ENCODE measurements at places on chromosomes 11 and 22. TPM values are rescaled to one million over a fixed set of nuclear protein-coding genes. Genes with fewer than 3 reads are reported as not detected.

MMP8 gene
- under 0.01 TPM for total RNA-seq

MAPK8IP1 gene
- 9.7 TPM for total RNA-seq

HBG2 gene
- total RNA-seq = not detected

SPON1 gene
- total RNA-seq = 0.72 TPM

SYVN1 gene
- 10.3 TPM for total RNA-seq

PGA5 gene
- total RNA-seq = not detected

- no peaks in the 10 kb centered on the region for H3K36me3 ChIP-seq
- no peaks in the 10 kb centered on the region for H3K4me1 ChIP-seq
- no peak overlapping the region for H3K4me3 ChIP-seq
- no peaks in the 10 kb centered on the region for H3K27me3 ChIP-seq
- DNase-seq = no peak
Observed at GRCh38 chr11:2846470-2846869, 39.1 kb downstream of the CDKN1C start.

GRCh38 chr22:43365715-43366440 lies 22.7 kb upstream of the SCUBE1 start:
- no peaks in the 10 kb centered on the region for H3K4me1 ChIP-seq
- peaks cover 26% of the 10 kb centered on the region for H3K27me3 ChIP-seq
- H3K4me3 ChIP-seq = no peak overlapping the region
- H3K36me3 ChIP-seq = no peaks in the 10 kb centered on the region
- DNase-seq = no peak

GRCh38 chr11:125375146-125375545 lies 120.9 kb downstream of the FEZ1 start:
- H3K36me3 ChIP-seq = no peaks in the 10 kb centered on the region
- peaks cover 12% of the 10 kb centered on the region for H3K27me3 ChIP-seq
- DNase-seq = no peak
- H3K4me3 ChIP-seq = no peak overlapping the region
- peaks cover 29% of the 10 kb centered on the region for H3K4me1 ChIP-seq

- H3K4me3 ChIP-seq = no peak overlapping the region
- peak; percentile 96 for DNase-seq
- H3K27me3 ChIP-seq = no peaks in the 10 kb centered on the region
Observed at GRCh38 chr22:50276143-50276542, 6.0 kb upstream of the MAPK11 start.

DNA sequence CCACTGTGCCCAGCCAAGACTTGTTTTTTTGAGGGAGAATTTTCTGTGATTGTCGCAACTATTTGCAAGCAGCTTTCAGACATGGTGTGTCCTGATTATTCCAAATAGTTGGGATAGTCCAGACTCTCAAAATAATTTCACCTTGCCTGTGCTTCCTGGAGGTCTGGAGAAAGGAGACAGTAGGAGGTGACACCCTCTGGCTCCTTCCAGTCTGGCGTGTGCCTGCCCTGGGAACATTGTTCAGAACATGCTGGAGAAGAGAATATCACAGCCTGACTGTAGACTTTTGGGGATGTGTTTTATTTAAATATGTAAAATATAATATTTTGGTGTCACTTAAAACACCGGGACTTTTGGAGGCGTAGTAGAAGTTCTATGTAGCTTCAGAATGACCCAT lies 14.9 kb downstream of the ZNRF3 start:
- peaks cover 12% of the 10 kb centered on the region for H3K4me1 ChIP-seq
- no peak for DNase-seq
- H3K4me3 ChIP-seq = no peak overlapping the region
- H3K27me3 ChIP-seq = no peaks in the 10 kb centered on the region
- no peak overlapping the region for H3K27ac ChIP-seq

- peaks cover 8% of the 10 kb centered on the region for H3K27me3 ChIP-seq
- no peaks in the 10 kb centered on the region for H3K36me3 ChIP-seq
- H3K4me3 ChIP-seq = no peak overlapping the region
- peak; percentile 13 for DNase-seq
- H3K27ac ChIP-seq = no peak overlapping the region
Observed at GRCh38 chr11:70192666-70193410, 10.3 kb upstream of the FADD start.

Measured in osteoblast (primary cell).